Uterine smooth muscle cell (primary cell): ENCODE measurements at places on chromosomes 3 and 15. TPM values are rescaled to one million over a fixed set of nuclear protein-coding genes. Genes with fewer than 3 reads are reported as not detected.

The HES1 gene
- total RNA-seq: 0.87 and 3.8 TPM in 2 replicates

The CKMT1B gene
- not detected in 2 replicates for total RNA-seq

The LRRC31 gene
- total RNA-seq: not detected in 2 replicates

The CNTN3 gene
- 4.2 and 5.0 TPM in 2 replicates for total RNA-seq

The AQP9 gene
- total RNA-seq: not detected in 2 replicates

The ZNF639 gene
- total RNA-seq: 55.7 and 56.6 TPM in 2 replicates

The SRGAP3 gene
- total RNA-seq: 3.1 and 6.0 TPM in 2 replicates

The GOLGA8H gene
- total RNA-seq: 0.12 and 0.33 TPM in 2 replicates

The EPHB3 gene
- 4.5 and 8.5 TPM in 2 replicates for total RNA-seq

The LTK gene
- 0.37 and 0.44 TPM in 2 replicates for total RNA-seq

The LCTL gene
- 0.33 and 0.75 TPM in 2 replicates for total RNA-seq

The TRIM42 gene
- total RNA-seq: not detected in 2 replicates

The FANCD2OS gene
- not detected in 2 replicates for total RNA-seq

The RTP4 gene
- total RNA-seq: 1.4 and 2.9 TPM in 2 replicates

The AADACL2 gene
- not detected in 2 replicates for total RNA-seq

The KIF23 gene
- 28.4 and 118 TPM in 2 replicates for total RNA-seq

The AGBL1 gene
- not detected in 2 replicates for total RNA-seq

The SCN11A gene
- under 0.01 and 0.11 TPM in 2 replicates for total RNA-seq

The MESP2 gene
- 0.55 and 0.75 TPM in 2 replicates for total RNA-seq

The ZCWPW2 gene
- total RNA-seq: 0.22 and 0.87 TPM in 2 replicates

The FGF12 gene
- total RNA-seq: under 0.01 and 0.22 TPM in 2 replicates

The QRICH1 gene
- total RNA-seq: 60.5 and 87.7 TPM in 2 replicates

The NR1I2 gene
- total RNA-seq: 0.12 TPM in 1 of 2 replicates, not detected in the other

The TTLL13 gene
- total RNA-seq: 0.12 TPM in 1 of 2 replicates, not detected in the other

The ISL2 gene
- 0.12 and 0.55 TPM in 2 replicates for total RNA-seq

The RAD54L2 gene
- 14.9 and 17.5 TPM in 2 replicates for total RNA-seq

The CIDEC gene
- 0.12 TPM in 1 of 2 replicates, not detected in the other for total RNA-seq

The CLDN16 gene
- total RNA-seq: 0.12 TPM in 1 of 2 replicates, not detected in the other

The CFAP91 gene
- 0.62 and 0.77 TPM in 2 replicates for total RNA-seq

The PLCB2 gene
- total RNA-seq: 0.12 and 0.66 TPM in 2 replicates

The ISLR gene
- 30.2 and 39.7 TPM in 2 replicates for total RNA-seq

The RASGRF1 gene
- total RNA-seq: under 0.01 and 0.37 TPM in 2 replicates

The CP gene
- total RNA-seq: not detected in 2 replicates

The SST gene
- total RNA-seq: not detected in 2 replicates

The ECE2 gene
- under 0.01 TPM in 1 of 2 replicates, not detected in the other for total RNA-seq

The FOXB1 gene
- under 0.01 TPM in 1 of 2 replicates, not detected in the other for total RNA-seq

The ARPC4 gene
- 196 and 267 TPM in 2 replicates for total RNA-seq

The C3orf49 gene
- total RNA-seq: not detected in 2 replicates

The CCDC9B gene
- total RNA-seq: 32.9 and 46.2 TPM in 2 replicates

The CAMK2N2 gene
- total RNA-seq: 0.25 and 0.33 TPM in 2 replicates

The ROPN1 gene
- total RNA-seq: not detected in 2 replicates

The SYNPR gene
- total RNA-seq: not detected in 2 replicates

The CPEB1 gene
- total RNA-seq: 34.7 and 35.2 TPM in 2 replicates

The MAPK6 gene
- total RNA-seq: 94.5 and 97.0 TPM in 2 replicates

The PLIN1 gene
- total RNA-seq: 0.12 and 0.22 TPM in 2 replicates

The ITIH4 gene
- 0.66 and 1.7 TPM in 2 replicates for total RNA-seq

The SLC35G2 gene
- total RNA-seq: 14.2 and 20.5 TPM in 2 replicates

The SUCNR1 gene
- not detected in 2 replicates for total RNA-seq

The COL7A1 gene
- total RNA-seq: 46.3 and 70.9 TPM in 2 replicates

The MCF2L2 gene
- total RNA-seq: 0.66 and 1.9 TPM in 2 replicates

The ACTRT3 gene
- 3.7 and 4.2 TPM in 2 replicates for total RNA-seq

The RCCD1 gene
- 18.3 and 19.1 TPM in 2 replicates for total RNA-seq

The THRB gene
- 0.77 and 1.6 TPM in 2 replicates for total RNA-seq

The PLA2G4B gene
- 1.2 and 1.9 TPM in 2 replicates for total RNA-seq

The RBP2 gene
- not detected in 2 replicates for total RNA-seq
